ENCODE measurements at places on chromosomes 6 and 20. TPM values are rescaled to one million over a fixed set of nuclear protein-coding genes. Genes with fewer than 3 reads are reported as not detected.

Gene MCHR2
- total RNA-seq: not detected

Gene MED23
- 23.8 TPM for total RNA-seq

Gene PRSS16
- total RNA-seq: 12.9 TPM

Gene RNF182
- total RNA-seq: 1.9 TPM

Gene UCKL1
- total RNA-seq: 19.9 TPM

Gene TGM3
- not detected for total RNA-seq

Gene LINC00237
- total RNA-seq: not detected

Gene DACT2
- total RNA-seq: not detected

Gene PRSS35
- total RNA-seq: 0.07 TPM

Gene ABHD16B
- not detected for total RNA-seq

Gene MEI4
- total RNA-seq: 0.44 TPM

Gene COL21A1
- total RNA-seq: not detected

Gene ALDH5A1
- 6.1 TPM for total RNA-seq

Gene DDO
- total RNA-seq: not detected

Gene SPATA25
- total RNA-seq: 1.0 TPM

Gene KCNK16
- total RNA-seq: not detected

Gene OR2J3
- not detected for total RNA-seq

Gene MEP1A
- not detected for total RNA-seq

Gene SLC17A3
- total RNA-seq: not detected

Gene SPO11
- total RNA-seq: not detected

Gene MUCL3
- not detected for total RNA-seq

Gene REM1
- not detected for total RNA-seq

Gene RBBP8NL
- not detected for total RNA-seq

Gene SYCP2L
- total RNA-seq: 0.68 TPM

Gene NHSL1
- 7.8 TPM for total RNA-seq

Gene SIRPD
- total RNA-seq: not detected

Gene PPIL6
- total RNA-seq: 2.8 TPM

Gene OXT
- not detected for total RNA-seq

Gene HLA-DQB2
- not detected for total RNA-seq

Gene ANKEF1
- 1.4 TPM for total RNA-seq

Gene HUS1B
- not detected for total RNA-seq

Gene TMEM244
- not detected for total RNA-seq

Gene CAGE1
- not detected for total RNA-seq

Gene HCK
- 0.41 TPM for total RNA-seq

Gene SPDEF
- not detected for total RNA-seq

Gene PGC
- not detected for total RNA-seq

Gene GPLD1
- total RNA-seq: 0.71 TPM

Gene OPN5
- total RNA-seq: not detected

Gene BICRAL
- total RNA-seq: 1.6 TPM

Gene SLC26A8
- total RNA-seq: not detected

Gene BMP6
- total RNA-seq: 13.4 TPM

Gene THEMIS
- not detected for total RNA-seq

Gene MRPL14
- total RNA-seq: 76.4 TPM

Gene LGSN
- not detected for total RNA-seq

Gene GTSF1L
- total RNA-seq: not detected

Gene CLDN20
- total RNA-seq: not detected

Gene CBLN4
- total RNA-seq: not detected

Gene SRSF12
- 4.6 TPM for total RNA-seq

Gene SPATS1
- total RNA-seq: 8.4 TPM

Gene TRIM40
- total RNA-seq: not detected

Gene TOMM34
- total RNA-seq: 22.7 TPM

Gene CDH4
- 8.8 TPM for total RNA-seq

Gene TMX4
- 3.3 TPM for total RNA-seq

Gene MPC1
- total RNA-seq: 28.7 TPM

Gene MMUT
- 12.7 TPM for total RNA-seq

Gene CST5
- total RNA-seq: not detected

Gene KIAA0408
- total RNA-seq: not detected

Gene TRIM31
- not detected for total RNA-seq

All from G401 (cell line).